Neural crest cell (in vitro differentiated cells): ENCODE measurements at places on chromosomes 6 and 20. TPM values are rescaled to one million over a fixed set of nuclear protein-coding genes. Genes with fewer than 3 reads are reported as not detected.

The LCA5 gene
- total RNA-seq: 4.6 and 4.7 TPM in 2 replicates

- no peaks in the 10 kb centered on the region for H3K36me3 ChIP-seq
- no peak overlapping the region for H3K27ac ChIP-seq
- no peak overlapping the region for H3K4me3 ChIP-seq
- H3K27me3 ChIP-seq: no peaks in the 10 kb centered on the region
- DNase-seq: no peak
Measured at GRCh38 chr6:142842418-142843261, 102.3 kb downstream of the HIVEP2 start.

- no peak within 1 kb of the TSS for H3K27ac ChIP-seq
- DNase-seq: peak; percentile 57
- H3K36me3 ChIP-seq: no peaks in the 10 kb centered on the region
- H3K27me3 ChIP-seq: peaks cover 91% of the 10 kb centered on the region
- H3K4me1 ChIP-seq: peaks cover 14% of the 10 kb centered on the region
- peak within 1 kb of the TSS; percentile 86 for H3K4me3 ChIP-seq
Measured at GRCh38 chr20:46308258-46309157, at the start of gene CDH22. Gene CDH22 (minus strand): TSS chr20:46308498. CDS start chr20:46251294, 57,204 bp downstream.

DNA sequence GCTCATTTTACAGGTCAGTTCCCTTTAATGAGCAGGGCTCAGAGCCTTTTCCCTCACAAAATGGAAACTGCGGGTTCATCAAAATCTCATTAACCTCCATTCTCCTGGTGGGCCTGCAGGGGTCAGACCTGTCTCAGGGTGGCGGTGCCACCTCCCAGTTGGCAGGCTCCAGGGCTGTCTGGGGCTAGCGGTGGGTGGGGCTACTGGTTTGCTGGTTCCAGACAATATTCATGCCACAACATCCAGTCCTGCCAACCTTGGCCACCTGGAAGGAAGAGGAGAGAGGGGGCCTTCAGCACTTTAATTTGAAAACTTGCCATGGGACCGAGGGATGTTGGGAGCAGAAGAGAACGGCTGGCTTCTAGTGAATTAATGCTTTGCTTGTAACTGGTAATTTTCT lies 41.9 kb upstream of the CTNNBL1 start:
- no peak overlapping the region for H3K4me3 ChIP-seq
- H3K4me1 ChIP-seq: peaks cover 22% of the 10 kb centered on the region
- no peaks in the 10 kb centered on the region for H3K36me3 ChIP-seq
- H3K27ac ChIP-seq: no peak overlapping the region
- H3K27me3 ChIP-seq: peaks cover 26% of the 10 kb centered on the region

DNA sequence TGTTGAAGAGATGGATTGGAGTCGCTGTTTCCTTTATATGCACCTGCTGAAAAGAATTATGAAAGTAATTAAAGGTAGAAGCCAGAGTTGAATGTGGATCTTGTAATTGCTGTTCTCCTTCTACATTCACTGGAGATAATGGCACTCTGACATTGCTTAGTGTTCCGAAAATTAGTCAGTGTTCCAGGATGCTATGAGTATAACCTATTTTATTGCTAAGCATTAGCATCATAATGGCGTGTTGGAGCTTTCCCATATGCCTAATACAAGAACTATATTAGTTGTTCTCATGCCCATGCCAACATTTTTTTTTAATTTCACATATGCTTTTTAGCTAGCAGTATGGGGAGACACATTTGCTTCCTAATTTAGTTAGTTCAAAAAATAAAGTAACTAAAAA lies 236.4 kb downstream of the ARHGAP18 start:
- no peak for DNase-seq
- H3K4me1 ChIP-seq: peaks cover 3% of the 10 kb centered on the region
- H3K36me3 ChIP-seq: no peaks in the 10 kb centered on the region
- H3K4me3 ChIP-seq: no peak overlapping the region

- H3K27me3 ChIP-seq: no peaks in the 10 kb centered on the region
- H3K36me3 ChIP-seq: no peaks in the 10 kb centered on the region
- H3K27ac ChIP-seq: no peak overlapping the region
- peaks cover 22% of the 10 kb centered on the region for H3K4me1 ChIP-seq
- DNase-seq: no peak
Measured at GRCh38 chr6:37580176-37580955, 80.7 kb upstream of the CCDC167 start.

- H3K36me3 ChIP-seq: no peaks in the 10 kb centered on the region
- H3K27ac ChIP-seq: no peak within 1 kb of the TSS
- H3K27me3 ChIP-seq: peaks cover 72% of the 10 kb centered on the region
- peak; percentile 68 for DNase-seq
- H3K4me3 ChIP-seq: peak within 1 kb of the TSS; percentile 82
Measured at GRCh38 chr20:49482621-49483017, at the start of gene KCNB1. Gene KCNB1 (minus strand): TSS chr20:49482668. CDS start chr20:49482480, 188 bp downstream.

DNA sequence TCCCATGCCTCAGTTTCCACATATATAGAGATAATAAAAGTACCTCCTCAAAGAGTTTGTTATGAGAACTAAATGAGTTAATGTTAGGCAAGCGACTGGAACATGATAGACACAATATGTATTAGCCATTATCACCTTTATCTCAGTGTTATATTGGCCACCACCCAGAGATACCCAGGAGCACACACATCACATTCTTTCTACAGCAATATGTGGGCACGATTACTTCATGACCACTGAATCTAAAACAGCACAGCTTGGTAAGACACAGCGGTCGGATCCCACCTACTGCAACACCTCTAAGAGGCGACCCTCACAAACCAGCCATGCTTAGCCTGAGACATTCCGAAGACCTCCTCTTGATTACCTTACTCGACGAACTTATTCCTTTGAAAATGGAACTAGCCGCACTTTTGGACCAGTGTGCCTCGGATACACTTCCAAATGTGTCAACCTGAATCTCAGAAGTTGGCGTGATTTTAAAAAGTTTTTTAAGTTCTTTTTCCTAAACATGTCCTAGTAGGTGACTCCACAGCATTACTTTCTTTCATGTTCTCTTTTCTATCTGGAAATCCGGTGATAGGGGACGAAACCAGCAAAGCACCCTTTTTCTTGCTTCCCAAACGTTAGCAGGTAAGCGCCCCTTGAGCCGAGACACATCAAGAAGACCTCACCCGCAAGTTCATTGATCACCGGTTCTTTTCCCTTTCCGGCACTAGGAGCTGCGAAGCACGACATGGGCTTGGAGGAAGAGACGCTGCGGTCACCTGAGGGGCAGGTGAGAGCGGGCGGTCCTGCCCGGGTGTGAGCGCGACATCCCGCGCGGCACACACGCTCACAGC lies 923 bp downstream of the GMDS start:
- no peak overlapping the region for H3K27ac ChIP-seq
- peaks cover 20% of the 10 kb centered on the region for H3K4me1 ChIP-seq
- H3K27me3 ChIP-seq: peaks cover 10% of the 10 kb centered on the region
- no peaks in the 10 kb centered on the region for H3K36me3 ChIP-seq
- no peak for DNase-seq

DNA sequence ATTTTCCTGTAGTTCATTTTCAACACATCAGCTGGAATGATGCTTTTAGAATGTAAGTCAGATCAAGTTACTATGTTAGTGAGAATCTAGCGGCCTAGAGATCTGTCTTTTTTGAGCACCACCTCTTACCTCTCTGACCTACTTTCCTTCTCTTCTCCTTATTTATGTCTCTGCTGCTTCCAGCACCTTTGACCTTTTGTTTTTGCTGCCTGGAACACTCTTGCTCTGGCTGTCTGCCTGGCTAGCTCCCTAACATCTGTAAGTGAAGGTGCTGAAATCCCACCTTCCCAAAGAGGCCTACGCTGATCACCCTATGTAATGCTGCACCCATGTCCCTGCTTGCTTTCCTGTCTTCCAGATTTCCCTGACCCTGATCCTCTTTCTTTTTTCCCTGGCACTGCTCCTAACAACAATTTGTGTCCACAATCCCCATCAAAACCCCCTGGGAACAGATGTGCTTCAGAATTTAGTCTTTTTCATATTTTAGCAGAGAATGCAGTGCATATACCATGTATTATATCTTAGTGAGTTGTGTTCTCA lies 87.8 kb downstream of the RFPL4B start:
- H3K27me3 ChIP-seq: no peaks in the 10 kb centered on the region
- DNase-seq: no peak
- no peak overlapping the region for H3K27ac ChIP-seq
- H3K36me3 ChIP-seq: no peaks in the 10 kb centered on the region

DNA sequence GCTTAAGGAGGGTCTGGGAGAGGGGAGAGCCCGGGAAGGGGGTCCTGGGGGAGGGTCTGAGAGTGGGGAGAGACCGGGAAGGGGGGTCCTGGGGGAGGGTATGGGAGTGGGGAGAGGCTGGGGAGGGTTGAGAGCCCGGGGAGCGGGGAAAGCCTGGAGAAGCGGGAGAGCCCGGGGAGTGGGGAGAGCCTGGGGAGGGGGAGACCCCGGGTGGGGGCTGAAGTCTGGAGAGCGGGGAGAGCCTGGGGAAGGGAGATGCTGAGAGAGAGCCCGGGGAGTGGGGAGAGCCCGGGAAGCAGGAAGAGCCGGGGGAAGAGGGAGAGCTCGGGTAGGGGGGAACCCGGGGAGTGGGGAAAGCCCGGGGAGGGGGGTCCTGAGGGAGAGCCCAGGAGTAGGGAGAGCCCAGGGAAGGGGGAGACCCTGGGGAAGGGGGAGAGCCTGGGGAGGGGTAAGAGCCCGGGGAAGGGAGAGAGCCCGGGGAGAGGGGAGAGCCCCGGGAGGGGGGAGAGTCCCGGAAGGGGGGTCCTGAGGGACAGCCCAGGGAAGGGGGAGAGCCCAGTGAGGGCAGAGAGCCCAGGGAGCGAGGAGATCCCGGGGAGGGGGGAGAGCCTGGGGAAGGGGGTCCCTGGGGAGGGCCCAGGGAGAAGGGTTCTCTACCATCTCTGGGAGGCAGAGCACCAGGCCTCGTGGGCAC lies 148.5 kb downstream of the SYNDIG1 start:
- no peaks in the 10 kb centered on the region for H3K4me1 ChIP-seq
- no peaks in the 10 kb centered on the region for H3K36me3 ChIP-seq
- H3K4me3 ChIP-seq: no peak overlapping the region
- DNase-seq: no peak

The SNAP91 gene
- total RNA-seq: 8.1 and 8.7 TPM in 2 replicates

DNA sequence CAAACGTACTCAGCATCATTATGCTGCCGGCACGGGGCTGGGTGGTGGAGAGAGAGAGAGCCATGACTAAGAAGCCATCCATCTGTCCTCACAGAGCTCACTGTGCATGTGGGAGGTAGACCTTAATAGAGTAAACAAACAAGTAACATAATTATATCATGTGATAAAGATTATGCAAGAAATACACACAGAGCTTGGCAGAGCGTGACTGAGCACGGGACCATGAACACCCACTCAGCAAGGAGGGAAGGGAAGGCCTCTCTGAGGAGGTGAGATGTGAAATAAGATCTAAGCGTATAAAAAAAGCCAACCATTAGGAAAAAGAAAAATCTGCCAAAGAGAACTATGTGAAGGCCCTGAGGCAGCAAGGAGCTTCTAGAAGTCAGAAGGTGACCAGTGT lies 207.5 kb downstream of the PTPRT start:
- no peak overlapping the region for H3K27ac ChIP-seq
- H3K4me1 ChIP-seq: peaks cover 16% of the 10 kb centered on the region
- no peaks in the 10 kb centered on the region for H3K36me3 ChIP-seq
- no peak overlapping the region for H3K4me3 ChIP-seq
- no peak for DNase-seq

DNA sequence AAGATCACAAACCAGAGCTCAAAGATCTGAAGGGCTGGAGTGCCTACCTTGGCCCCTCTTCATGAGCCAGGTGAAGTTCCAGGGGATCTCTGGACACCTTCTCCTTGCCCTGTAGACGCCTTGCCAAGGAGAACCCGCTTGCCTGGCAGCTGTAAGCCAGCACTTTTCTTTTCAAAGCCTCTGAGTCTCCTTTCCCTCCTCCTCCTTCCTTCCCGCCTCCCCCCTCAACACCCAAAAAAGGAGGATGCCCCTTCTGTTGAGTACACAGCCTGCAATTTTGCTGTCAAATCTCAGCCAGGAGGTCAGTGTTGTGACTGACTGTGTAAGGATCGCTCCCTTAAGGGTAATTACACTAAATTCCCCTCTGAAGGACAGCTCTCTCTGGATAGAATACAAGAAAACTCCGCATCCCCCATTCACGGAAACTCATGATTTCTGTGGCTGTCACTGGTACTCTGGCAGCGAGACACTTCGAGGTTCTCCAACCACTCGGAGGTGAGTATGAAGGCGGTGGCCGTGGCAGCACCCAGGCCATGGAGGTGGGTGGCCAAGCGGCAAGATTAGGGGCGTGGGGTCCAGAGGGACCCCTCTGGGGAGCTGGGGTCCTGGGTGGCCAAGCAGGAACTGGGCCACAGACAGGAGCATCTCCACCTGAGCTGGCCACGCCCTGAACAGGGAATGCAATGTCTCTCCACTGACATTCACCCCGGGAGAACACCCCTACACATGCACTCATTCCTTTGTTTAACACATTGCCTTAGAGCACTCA lies 23.2 kb upstream of the FOXP4 start:
- H3K4me3 ChIP-seq: no peak overlapping the region
- no peaks in the 10 kb centered on the region for H3K36me3 ChIP-seq
- H3K27me3 ChIP-seq: peaks cover 51% of the 10 kb centered on the region
- peaks cover 25% of the 10 kb centered on the region for H3K4me1 ChIP-seq
- DNase-seq: no peak

The AVP gene
- total RNA-seq: not detected in 2 replicates

The INSM1 gene
- 21.7 and 22.6 TPM in 2 replicates for total RNA-seq
